A549 treated with GW870086 at 1 μM for 4 hours (cell line): ENCODE measurements at places on chromosomes 5 and 9. TPM values are rescaled to one million over a fixed set of nuclear protein-coding genes. Genes with fewer than 3 reads are reported as not detected.

Gene FAM221B
- total RNA-seq: not detected in 5 replicates

Gene ARSI
- total RNA-seq: 28.6 to 39.5 TPM (median 34.0 TPM) in 5 replicates

Gene NOTCH1
- total RNA-seq: 8.3 to 12.4 TPM (median 10.8 TPM) in 5 replicates

Gene PIP5KL1
- 1.3 to 3.3 TPM (median 1.8 TPM) in 5 replicates for total RNA-seq

Gene KIF24
- 2.7 to 3.8 TPM (median 3.2 TPM) in 5 replicates for total RNA-seq

Gene TMEM215
- total RNA-seq: 0.03 TPM in 2 of 5 replicates, not detected in the others

Gene CLTA
- 331 to 436 TPM (median 383 TPM) in 5 replicates for total RNA-seq

Gene ZNF883
- 0.70 to 0.94 TPM (median 0.86 TPM) in 5 replicates for total RNA-seq

Gene PDLIM7
- 65.9 to 84.5 TPM (median 83.1 TPM) in 5 replicates for total RNA-seq

Gene KIF27
- total RNA-seq: 1.00 to 1.1 TPM (median 1.0 TPM) in 5 replicates

Gene CD274
- total RNA-seq: 0.97 to 2.1 TPM (median 1.4 TPM) in 5 replicates

Gene EFNA5
- total RNA-seq: 18.9 to 27.6 TPM (median 23.7 TPM) in 5 replicates

Gene GADD45G
- total RNA-seq: 0.23 to 0.69 TPM (median 0.42 TPM) in 5 replicates

Gene FAM169A
- total RNA-seq: 3.6 to 7.7 TPM (median 7.2 TPM) in 5 replicates

Gene DBN1
- total RNA-seq: 54.5 to 69.5 TPM (median 65.6 TPM) in 5 replicates

Gene CDC20B
- 0.09 to 0.21 TPM (median 0.10 TPM) in 4 of 5 replicates, not detected in the other for total RNA-seq

Gene TDRD7
- 9.8 to 13.5 TPM (median 12.9 TPM) in 5 replicates for total RNA-seq

Gene IFNK
- not detected in 5 replicates for total RNA-seq

Gene CCNI2
- total RNA-seq: 0.12 to 0.26 TPM (median 0.21 TPM) in 3 of 5 replicates, not detected in the others

Gene PCDHB15
- total RNA-seq: 0.05 to 0.16 TPM (median 0.09 TPM) in 3 of 5 replicates, not detected in the others

Gene BAAT
- total RNA-seq: 0.34 to 0.63 TPM (median 0.40 TPM) in 5 replicates

Gene GRAMD2B
- total RNA-seq: 0.81 to 1.5 TPM (median 0.98 TPM) in 5 replicates

Gene PCDH12
- total RNA-seq: not detected in 5 replicates

Gene KLHL9
- total RNA-seq: 13.3 to 20.5 TPM (median 18.6 TPM) in 5 replicates
